NCI-H2081 treated with DMSO at 0.1 percent for 48 hours (cell line): ENCODE measurements at places on chromosomes 5 and 9.

DNA sequence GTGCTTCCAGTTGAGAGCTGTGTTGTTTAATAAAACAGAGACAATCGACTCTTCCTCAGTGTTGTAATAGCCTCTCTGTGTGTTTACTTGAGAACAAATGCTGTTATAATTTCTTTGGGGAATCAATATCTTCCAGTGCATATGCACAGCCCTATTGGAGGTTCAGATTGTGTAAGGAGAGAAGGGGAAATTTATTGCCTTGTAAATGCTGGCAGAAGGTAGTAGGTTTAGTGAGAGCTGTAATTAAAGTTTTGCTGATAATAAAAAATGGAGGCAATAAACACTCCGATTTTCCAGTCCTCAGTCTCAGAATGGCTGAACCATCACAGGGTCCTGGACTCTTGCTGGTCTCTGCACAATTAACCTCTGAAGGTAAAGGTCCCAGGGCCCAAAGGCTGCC lies 128.3 kb downstream of the C5orf15 start:
- no peak for DNase-seq

DNA sequence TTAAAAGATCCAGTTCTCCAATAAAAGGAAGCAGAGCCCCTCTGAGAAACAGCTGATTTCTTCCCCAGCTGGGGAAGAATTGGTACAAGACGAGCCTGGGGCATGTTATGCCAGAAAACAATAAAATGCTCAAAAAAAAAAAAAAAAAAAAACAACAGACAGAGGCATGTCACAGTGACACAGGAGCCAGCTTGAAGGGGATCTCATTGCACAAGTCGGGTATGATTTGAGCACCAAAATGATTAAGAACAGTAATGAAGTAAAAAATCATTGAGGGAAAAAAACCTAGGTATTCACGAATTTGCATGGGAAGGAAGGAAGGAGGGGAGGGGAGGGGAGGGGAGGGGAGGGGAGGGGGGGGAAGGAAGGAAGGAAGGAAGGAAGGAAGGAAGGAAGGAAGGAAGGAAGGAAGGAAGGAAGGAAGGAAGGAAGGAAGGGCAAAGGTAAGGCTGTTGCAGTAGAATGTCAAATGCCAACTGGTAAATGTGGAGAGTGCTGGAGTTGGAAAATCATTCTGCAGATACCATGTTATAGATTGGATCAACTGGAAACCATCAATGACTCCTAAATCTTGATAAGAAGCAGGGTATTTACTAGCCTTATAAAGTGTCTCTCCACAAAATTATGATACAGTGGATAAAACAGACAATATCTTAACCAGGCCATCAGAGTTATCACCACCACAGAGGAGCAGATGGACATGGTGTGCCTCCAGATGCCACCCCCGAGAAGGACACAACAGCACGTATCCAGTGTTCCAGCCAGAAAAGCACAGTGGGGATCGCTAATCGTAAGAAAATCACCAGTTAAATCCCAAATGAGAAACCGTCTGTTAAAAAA lies 7.2 kb downstream of the GNA14 start:
- no peak for DNase-seq

GRCh38 chr5:135332519-135333150 lies 66.4 kb downstream of the MACROH2A1 start:
- DNase-seq: peak; percentile 15

- no peak for DNase-seq
Observed at GRCh38 chr5:62661126-62661525, 82.5 kb downstream of the LRRC70 start.

- DNase-seq: no peak
Observed at GRCh38 chr5:32217886-32218396, 43.8 kb upstream of the GOLPH3 start.

GRCh38 chr9:107688728-107689127 lies 199.2 kb upstream of the KLF4 start:
- no peak for DNase-seq

- no peak for DNase-seq
Observed at GRCh38 chr9:91949946-91950664, at the start of gene ROR2. Gene ROR2 (minus strand): TSS chr9:91950228.

DNA sequence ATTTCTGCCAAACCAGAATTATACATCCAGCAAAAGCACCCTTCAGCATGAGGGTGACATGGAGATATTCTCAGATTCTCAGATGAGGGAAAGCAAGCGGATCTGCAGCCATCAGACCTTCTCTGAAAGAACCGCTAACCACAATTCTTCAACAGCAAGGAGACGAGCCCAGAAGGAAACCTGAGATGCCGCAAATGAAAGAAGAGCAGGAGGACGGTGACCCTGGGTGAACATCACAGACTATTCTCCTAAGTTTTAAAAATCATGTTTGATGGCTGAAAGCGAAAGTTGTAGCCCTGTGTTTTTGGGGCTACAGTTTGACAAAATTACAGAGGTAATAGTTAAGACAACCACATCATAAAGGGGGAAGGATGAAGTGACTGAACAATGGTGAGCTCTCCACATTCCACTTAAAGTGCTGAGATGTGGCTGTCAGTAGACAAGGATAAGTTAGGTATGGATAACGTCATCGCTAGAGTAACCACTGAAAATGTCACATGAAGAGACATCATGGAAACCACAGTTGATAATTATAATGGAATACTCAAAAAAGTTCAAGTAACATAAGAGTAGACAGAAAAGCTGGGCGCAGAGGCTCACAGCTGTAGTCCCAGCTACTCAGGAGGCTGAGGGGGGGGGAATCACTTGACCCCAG lies 31.5 kb upstream of the NSMF start:
- no peak for DNase-seq

DNA sequence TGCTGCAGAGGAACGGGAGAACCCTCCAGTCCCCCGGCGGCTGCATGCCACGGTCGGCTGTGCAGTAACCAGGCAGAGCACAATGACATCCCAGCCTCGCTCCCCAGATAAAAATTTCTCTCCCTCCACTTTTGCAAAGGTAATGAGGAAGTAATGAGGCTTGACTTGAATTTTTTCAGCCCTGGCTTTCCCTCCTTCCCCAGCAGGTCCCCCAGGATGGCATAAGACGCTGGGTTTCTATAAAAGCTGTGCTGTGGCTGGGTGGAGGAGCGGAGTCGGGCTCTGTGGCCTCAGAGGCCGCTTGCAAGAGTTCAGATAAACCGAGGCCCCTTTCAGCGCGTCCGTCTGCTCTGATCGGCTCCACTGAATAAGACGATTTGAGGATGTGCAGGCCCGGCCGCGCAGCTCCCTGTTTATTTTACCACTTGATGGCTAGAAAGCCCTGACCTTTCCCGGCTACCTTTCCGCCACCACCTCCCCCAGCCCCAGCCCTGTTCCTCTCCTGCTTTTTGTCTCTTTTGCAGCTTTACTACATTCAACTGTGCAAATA lies 351.9 kb upstream of the IRX2 start:
- DNase-seq: no peak

- DNase-seq: no peak
Observed at GRCh38 chr5:121018004-121018403, 553.9 kb downstream of the PRR16 start.

GRCh38 chr5:113268232-113268631 lies 166.6 kb downstream of the TSSK1B start:
- DNase-seq: no peak

GRCh38 chr5:79705632-79706031 lies 16.0 kb downstream of the CMYA5 start:
- no peak for DNase-seq

GRCh38 chr5:39092581-39093351 lies 18.6 kb upstream of the RICTOR start:
- DNase-seq: no peak

GRCh38 chr9:121610638-121610953 lies 40.8 kb upstream of the DAB2IP start:
- no peak for DNase-seq

DNA sequence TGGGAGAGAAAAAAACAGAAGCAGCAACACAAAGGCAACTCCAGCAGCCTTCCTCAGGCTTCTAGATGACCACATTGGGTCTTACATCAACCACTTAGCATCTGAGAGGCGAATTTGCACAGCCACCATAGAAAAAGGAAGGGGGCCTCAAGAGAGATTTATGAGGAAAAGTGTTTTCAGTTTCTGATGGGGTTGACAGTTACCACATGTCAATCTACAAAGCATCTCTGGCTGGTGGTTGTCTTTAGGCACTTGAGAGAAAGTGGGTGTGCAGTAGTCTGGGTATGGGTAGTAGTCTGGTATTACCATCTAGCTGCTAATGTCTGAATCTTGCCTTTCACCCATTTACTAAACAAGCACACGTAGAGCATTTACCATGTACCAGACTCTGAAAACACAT lies 137.5 kb downstream of the BAAT start:
- DNase-seq: no peak

DNA sequence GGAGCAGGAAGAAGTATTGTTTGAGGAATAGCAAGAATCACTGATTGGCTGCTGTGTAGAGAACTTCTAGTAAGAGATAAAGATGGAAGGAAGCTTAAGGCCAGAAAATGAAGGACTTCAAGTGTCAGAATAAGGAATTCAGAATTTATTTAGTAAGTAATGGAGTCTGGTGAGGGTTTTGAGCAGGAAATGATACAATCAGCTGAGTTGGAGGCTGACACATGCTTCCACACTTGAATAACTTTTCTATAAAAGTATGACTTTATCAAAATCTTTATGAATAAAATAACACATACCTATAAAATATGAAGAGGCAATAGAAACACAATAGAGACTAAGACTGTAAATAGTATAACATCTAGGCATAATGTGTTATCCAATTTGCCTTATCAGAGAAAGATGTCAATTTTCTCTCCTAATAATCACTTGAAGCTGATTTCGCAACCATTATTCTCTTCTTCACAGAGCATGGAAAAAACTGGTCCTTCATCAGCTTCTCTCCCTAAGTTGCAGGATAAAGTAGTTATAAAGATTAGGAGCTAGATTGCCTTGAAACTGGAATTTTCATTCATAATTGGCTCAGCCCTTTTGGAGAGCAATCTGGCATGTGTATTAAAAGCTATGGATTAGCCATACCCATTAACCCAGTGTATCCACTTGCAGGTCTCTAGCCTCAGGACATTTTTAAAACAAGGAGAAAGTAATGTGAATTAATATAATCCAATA lies 143.4 kb downstream of the ZNF608 start:
- no peak for DNase-seq

GRCh38 chr5:105740242-105740641 lies 1930.5 kb downstream of the EFNA5 start:
- no peak for DNase-seq

DNA sequence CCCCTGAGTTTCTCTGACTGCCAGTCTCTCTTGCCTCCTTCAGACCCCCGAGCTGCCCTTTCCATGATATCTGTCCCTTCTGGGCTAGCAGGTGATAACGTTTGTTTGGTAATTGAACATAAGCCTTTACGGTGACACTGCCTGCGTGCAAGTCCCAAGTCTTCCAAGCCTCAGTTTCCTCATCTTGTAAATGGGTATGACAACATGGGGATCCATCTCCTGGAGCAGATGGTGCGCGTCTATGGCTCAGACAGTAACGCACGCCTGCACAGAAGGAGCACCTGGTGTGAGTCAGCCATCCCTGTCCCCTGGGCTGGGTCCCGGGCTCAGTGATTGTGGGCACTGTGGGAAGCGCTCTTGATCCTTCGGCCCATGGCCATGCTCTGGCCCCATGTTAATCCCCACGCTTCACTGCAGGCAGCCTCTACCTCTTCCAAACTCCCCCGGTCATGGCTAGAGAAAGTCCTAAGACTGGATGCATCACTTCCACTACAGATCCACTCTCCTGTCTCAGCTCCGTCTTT lies 85.8 kb downstream of the DAP start:
- no peak for DNase-seq

DNA sequence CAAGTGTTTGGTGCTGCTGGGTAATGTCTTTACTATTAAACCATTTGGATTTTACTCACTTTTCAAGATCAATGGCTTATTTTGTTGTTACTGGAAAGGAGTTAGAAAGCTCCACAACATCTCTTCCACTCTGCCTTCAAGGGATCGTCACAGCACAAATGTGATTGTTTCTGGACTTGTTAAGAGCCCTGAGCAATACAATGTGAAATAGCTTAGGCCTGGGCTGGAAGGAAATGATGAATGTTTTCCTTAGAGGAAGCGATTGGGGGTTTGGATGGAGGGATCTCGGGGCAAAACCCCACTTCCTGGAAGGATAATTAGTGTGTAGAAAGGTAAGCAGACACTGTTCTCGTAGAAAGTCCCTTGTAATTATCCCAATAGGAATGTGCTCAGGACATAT lies 59.3 kb upstream of the MYO10 start:
- no peak for DNase-seq

- no peak for DNase-seq
Observed at GRCh38 chr5:62631909-62632580, 53.4 kb downstream of the LRRC70 start.

DNA sequence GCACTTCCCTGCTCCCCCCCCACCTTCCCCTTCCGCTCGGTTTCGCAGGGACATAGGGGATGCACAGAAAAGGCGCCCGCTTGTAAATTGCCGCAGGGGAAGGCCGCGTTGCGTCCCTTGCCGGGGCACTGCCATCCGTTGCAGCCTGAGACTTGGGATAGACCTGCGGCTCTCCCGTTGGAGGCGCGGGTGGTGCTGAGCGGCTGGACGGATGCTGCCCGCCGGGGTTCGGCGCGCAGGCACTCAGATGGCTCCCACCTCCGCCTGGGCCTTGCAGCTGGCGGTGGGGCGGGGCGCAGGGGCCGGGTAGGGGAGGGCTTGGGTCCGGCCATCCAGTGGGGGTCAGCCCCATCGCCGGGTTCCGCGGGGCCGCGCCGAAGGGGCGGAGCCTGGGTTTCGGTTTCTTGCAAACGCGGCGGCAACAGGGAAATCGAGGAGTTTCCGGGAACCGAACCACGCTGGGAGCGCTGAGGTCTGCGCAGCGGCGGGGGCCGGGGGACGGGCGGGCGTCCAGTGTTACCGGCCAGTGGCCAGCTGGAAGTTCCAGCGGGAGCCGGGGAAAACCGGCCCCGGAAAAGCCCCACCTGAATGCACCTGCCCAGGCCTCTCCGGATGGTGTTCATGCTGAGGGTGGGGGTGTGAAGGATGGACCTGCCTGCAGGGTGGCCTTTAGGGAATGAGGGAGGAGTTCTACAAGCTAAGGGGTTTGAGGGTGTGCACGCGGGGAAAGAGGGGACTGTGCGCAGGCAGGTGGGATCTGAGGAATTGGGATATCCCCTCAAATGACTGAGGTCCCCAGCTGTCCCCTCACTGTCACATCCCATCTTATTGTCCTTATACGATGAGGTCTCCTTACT lies 6.3 kb upstream of the IRF1 start:
- DNase-seq: no peak

GRCh38 chr5:14937254-14937653 lies 65.7 kb upstream of the ANKH start:
- no peak for DNase-seq

GRCh38 chr9:123319541-123320339 lies 36.3 kb upstream of the CRB2 start:
- DNase-seq: no peak

- no peak for DNase-seq
Observed at GRCh38 chr9:86075132-86076109, 23.9 kb downstream of the GOLM1 start.
